NCI-H187 (cell line): ENCODE measurements at places on chromosomes 2 and 18.

DNA sequence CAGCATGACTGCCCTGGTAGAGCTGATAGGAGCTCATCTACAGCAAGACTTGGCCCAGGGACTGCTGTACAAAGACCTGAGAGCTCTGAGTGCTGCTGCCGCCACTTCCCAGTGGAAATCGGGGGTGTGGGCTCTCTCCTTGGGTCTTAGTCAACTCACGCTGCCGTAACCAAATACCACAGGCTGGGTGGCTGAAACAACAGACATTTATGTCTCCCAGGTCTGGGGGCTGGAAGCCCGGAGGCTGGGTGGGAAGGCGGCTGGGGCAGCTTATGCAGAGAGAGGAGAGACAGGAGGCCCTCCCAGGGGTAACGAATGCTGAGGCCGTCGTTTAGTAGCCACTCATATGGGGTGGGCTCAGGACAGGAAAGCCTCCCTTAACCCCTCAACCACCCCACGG lies 15.4 kb upstream of the MAL start:
- no peak for DNase-seq

DNA sequence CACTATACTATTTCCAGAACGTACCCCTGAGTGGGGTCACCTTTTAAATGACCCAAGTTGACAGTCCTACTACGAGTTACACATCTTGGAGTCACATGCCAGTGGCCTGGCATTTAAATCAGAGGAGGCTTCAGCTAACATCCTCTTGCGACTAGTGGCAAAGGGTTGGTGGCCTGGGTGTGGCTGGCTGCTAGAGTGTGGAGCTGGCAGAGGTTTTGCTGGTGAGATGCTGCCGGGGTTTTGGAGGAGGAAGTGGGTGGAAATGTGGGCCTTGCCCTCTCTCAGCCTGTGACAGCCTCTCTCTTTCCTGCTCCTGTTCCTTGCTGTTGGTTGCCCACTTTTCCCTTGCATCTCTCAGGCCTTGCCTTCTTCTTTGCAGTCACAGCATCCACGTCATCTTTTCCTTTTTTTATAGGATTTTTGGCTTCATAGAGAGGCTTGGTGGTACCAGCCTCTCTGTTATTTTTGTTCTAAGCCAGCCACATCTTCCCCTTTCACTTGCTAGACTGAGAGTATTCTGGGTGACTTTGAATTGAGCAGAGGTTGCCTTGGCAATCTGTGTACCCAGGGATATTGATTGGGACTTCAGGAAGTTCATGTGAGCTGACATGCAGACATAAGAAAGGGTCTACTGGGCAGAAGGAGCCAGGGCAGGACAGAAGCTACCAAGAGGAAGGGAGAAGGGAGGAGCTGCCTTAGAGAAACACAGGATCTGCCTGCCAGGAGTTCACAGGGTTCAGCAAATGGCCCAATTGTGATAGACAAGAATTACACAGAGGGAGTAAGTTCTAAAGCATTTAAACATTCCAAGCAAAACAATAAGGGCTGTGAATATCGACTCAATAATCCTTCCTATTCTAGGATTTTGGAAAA lies 55.4 kb downstream of the CDC42EP3 start:
- DNase-seq = no peak

DNA sequence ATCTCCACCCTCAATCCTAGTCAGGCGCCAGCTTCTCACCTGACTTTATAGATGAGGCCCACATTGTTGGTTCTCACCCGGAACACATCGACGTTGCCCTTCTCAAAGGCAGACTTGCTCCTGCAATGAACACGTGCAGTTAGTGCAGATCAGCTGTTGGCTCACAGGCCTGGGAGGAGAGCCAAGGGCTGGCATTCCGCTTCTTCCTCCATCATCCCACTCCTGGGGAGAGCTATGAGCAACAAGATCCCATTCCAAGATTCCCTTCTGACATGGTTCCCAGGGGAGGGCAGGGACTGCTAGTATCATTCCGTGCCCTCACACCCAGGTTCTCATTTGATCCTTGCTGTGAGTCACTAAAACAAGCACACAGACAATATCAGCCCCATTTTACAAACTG lies 15.1 kb downstream of the LOXHD1 start:
- DNase-seq = no peak

DNA sequence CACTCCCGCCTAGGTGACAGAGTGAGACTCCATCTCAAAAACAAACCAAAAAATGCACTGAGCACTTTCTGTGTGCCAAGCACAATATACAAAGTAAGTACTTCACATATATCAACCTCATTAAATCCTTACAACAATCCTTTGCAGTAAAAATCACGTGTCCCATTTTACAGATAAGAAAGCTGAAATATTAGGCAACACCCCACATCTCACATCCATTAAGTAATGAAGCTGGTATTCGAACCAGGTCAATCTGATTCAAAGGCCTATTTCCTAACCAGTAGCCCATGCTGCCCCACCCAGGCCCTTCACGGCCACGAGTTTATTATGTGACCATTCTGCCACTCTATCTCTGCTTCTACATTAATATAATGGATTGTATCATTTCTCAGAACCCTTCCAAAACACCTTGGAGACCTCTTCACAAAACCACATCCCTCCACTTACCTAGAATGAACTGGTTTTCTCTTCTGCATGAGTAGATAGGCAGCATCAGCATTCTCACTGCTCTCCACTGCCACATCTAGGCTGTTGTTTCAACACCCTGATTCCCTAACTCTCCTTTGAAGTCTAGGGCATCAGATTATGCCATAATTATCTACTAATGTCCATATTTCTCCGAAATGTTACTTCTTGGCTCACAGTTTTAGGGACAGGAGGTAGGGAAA lies 3.1 kb upstream of the EXOC6B start:
- DNase-seq = no peak
